ENCODE measurements at places on chromosomes 11 and 22. TPM values are rescaled to one million over a fixed set of nuclear protein-coding genes. Genes with fewer than 3 reads are reported as not detected.

ABCG4 gene
- total RNA-seq: 1.2 TPM

DEFB131B gene
- not detected for total RNA-seq

ADM gene
- 99.1 TPM for total RNA-seq

ZNF280B gene
- 8.2 TPM for total RNA-seq

ELFN2 gene
- 0.64 TPM for total RNA-seq

LIF gene
- 4.3 TPM for total RNA-seq

DNA sequence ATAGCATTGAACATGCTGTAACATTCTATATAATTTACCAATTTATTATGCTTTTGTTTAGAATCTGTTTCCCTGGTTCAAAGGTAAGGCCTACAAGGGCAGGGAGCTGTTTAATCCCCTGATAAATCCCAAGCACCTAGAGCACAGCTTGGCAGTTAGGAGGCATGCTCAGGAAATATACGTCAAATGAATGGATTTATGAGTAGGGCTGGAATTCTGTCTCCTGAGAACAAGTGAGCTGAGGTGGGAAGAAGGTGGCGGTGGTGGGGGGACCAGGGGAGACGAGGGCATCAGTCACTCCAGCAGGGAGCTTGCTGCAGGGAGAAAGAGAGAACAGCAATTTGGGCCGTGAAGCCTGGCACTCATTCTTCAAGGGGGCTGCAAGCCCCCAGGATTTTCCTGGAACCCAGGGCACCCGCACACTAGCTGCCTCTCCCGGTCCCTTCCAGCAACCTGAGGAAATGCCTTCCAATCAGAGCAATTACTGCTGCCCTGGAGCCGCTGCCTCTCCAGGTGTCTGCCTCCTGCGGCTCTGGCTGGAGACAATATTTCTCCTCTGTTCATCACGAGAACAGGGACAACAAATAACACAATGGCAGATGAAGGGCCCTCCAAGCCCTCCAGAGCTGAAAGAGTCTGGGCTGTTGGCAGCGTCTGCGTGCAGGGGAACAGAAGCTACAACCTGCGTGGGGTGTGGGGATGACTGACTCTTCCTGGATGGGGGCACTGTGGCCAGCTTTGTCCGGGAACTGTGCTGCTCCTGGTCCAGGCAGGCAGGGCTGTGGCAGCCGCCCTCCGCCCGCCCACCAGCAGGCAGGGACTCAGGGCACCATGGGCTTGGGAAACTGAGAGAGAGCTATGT is 233.4 kb downstream of the ST3GAL4 start:
- no peak for DNase-seq

- no peak for DNase-seq
These were observed 192.6 kb downstream of the HIPK3 start for GRCh38 chr11:33449798-33450197.

- no peak for DNase-seq
These were observed 18.3 kb downstream of the RNF169 start for GRCh38 chr11:74766905-74767304.

DNA sequence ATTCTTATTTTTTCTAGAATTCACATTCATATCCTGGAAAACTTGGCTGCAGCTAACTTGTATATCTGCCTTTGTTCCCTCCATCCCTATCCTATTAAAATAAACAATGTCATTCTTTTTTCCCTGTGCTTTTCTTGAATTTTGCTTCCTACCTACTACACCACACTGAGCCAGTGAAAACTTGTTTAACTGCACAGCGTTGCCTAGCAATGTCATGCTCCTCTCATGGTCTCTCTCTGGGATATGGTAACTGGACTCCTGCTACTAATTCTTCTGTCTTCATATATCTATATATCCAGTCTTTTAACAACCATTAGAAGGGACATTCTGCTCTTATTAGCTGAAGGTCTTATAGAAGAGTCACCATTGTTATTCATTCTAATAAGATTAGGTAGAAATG is 434.4 kb downstream of the METTL15 start:
- no peak for DNase-seq

DNA sequence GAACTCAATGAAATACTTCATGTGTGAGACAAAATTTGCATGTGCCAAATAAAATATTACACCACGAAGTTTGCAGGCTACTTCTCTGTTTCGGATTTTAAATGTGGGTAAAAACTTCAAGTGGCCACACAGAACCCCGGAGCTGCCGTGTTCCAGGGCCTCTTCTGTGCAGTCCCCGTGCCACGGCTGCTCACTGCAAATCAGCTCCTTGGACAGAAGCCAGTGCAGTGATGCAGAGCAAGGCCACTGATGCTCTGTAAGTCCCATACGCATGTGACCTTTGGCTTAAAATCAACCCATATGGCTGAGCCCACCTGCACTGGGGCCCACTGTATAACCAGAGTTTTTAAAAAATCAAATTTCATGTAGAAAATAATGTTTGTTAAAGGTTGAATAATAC is 1309.4 kb downstream of the TBC1D22A start:
- DNase-seq: no peak

DNA sequence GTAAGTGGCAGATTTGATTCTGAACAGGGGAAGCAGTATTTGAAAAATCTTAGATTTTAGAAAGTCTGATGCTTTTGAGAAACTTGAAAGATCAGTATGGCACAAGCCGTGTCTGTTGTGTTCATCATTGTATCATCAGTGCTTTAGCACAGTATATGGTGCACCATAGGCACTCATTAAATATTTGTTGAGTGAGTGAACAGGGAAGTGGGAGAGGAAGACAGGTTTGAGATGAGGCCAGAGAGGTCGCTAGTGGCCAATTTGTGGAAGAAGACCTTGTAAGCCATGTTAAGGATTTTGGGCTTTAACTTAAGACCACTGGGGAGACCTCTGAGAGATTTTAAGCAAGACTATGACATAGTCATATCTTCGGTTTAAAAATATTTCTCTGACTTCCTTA is 12.9 kb downstream of the CHEK1 start:
- no peak for DNase-seq

GRCh38 chr22:49790912-49791311 is 36.8 kb downstream of the BRD1 start:
- DNase-seq: no peak

- no peak for DNase-seq
These were observed 120.9 kb upstream of the MTNR1B start for GRCh38 chr11:92848578-92848977.

GRCh38 chr11:110857892-110858546 is 145.8 kb upstream of the ARHGAP20 start:
- no peak for DNase-seq

GRCh38 chr11:34787348-34787747 is 128.8 kb downstream of the APIP start:
- no peak for DNase-seq

- DNase-seq: no peak
These were observed 38.4 kb upstream of the PRSS23 start for GRCh38 chr11:86761978-86762377.

GRCh38 chr11:66787934-66788758 is 55.1 kb upstream of the RCE1 start:
- no peak for DNase-seq

GRCh38 chr11:66619080-66619554 is 2.7 kb downstream of the RBM14 start:
- no peak for DNase-seq

DNA sequence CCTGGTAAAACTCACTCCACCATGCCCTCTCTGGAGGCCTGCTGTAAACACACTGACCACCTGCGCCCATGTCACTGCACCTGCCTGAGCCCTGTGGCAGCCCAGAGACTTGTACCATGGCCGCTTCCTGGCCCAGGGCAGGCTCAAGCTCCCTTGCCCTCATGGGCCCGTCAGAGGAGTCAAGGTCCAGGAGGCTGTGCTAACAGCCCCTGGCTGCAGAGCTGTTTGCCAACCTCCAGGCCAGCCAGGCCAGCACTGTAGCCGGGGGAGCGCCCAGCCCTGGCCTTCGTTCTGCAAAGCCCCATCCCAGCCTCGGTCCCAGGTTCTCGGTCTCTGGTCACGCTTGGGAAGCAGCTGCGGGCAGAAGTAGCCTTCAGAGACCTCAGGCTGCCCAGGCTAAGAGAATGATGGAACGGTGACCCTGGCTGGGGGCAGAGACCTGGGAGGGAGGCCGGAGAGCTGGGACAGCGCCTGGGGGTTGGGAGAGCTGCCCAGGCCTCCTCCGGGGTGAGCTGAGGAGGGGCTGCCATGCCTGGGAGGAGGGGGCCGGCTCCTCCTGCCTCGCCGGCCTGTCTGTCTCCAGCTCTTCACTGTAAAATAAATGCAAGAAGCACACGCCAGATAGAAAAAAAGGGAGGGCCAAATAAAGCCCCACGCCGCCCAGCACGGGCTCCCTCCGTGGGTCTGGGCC is 11.9 kb upstream of the TCF20 start:
- DNase-seq: peak; percentile 33

GRCh38 chr11:71449596-71449995 is 1.4 kb upstream of the DHCR7 start:
- DNase-seq: no peak

- no peak for DNase-seq
These were observed 29.1 kb downstream of the RAB38 start for GRCh38 chr11:88146106-88146505.

GRCh38 chr11:4019891-4020290 is 74.7 kb upstream of the RRM1 start:
- DNase-seq: no peak

GRCh38 chr11:47726118-47726442 is 10.9 kb upstream of the AGBL2 start:
- no peak for DNase-seq

- DNase-seq: no peak
These were observed 58.9 kb downstream of the SHANK2 start for GRCh38 chr11:71193431-71193830.

GRCh38 chr22:49286181-49286760 is 541.4 kb downstream of the BRD1 start:
- DNase-seq: no peak

DNA sequence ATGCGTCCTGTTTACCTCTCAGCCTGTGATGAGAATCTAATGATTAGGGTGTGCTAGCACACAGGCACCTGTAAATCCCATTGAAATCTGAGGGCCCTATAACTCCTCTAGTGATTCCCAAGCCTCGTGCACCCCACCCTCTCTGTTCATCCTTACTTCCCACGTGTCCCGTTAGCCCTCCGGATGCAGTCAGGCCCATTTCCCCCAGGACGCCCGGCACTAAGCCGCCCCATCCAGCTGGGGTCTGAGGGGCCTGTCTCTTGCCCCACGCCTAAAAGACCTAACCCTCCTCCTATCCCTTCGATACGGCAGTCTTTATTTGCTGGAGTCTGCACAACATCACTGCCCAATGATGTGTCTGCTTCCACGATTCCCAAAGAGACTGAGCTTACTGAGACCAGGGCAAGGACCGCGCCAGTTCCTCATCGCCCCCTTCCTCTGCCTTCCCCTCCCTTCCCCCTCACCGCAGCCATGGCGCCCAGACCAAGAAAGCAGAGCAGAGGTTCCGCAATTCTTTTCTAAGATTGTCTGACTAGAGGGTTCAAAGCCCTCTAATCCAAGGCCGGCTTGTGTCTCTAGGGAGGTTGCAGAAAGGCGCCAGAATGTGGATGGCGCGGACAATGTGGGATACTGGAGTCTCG is 1.1 kb upstream of the FADS2 start:
- DNase-seq: no peak

GRCh38 chr11:74932169-74932568 is 16.7 kb downstream of the XRRA1 start:
- no peak for DNase-seq

- no peak for DNase-seq
These were observed 67.2 kb downstream of the PPP2R1B start for GRCh38 chr11:111698852-111699559.

GRCh38 chr11:28169816-28170215 is 61.6 kb downstream of the METTL15 start:
- DNase-seq: no peak

GRCh38 chr22:38973289-38974169 is 8.6 kb upstream of the APOBEC3B start:
- DNase-seq: peak; percentile 80

- DNase-seq: no peak
These were observed 2.1 kb downstream of the PGAP2 start for GRCh38 chr11:3810446-3810845.

DNA sequence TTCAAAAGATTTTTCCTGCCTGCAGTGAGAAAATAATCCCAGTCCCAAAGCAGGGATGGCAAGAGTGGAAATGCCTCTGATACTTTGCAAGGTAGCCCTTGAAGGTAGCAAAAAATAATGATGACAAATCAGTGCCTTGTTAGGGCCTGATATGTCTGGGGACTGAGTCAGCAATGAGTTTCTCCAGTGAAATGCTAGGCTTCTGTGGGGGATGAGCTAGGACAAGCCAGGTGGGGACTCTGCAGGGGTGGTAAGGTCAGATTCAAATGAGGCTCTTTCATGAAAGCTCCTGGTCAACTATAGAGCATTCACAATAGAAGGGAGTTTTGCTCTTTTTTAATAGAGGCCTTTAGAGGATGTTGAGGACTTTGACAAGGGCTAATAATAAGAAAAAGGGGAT is 77.7 kb downstream of the ME3 start:
- peak; percentile 38 for DNase-seq

DNA sequence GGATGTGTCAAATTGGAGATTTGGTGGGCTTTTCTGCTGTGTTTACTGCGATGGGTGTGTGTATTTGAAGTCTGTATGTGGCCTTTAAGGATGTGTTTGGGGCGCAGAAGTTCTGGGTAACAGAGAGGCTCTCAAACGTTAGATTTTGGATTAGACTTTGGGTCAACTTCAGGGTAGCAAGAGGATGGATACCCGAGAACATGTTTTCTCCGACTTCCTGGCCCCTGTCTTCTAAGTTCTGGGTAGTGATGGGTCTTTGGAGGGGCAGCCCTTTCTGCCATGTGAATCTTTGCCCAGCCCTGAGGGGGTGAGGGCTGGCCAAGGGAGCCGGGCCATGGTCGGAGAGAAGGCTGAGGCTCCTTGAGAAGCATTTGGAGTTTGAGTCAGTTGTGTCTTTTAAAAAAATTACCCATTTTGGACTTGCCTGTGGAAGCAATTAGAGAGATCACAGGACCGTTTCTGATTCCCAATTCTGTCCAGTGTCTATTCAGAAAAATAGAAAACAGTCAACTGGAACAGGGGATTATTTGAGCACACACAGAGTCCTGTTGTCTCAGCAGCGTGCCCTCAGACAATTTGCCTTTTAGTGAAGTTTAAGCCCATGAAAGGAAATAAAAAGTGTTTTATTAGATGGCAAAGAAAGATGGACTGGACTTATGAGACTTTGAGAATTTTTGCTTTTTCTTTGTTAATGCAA is 114.4 kb downstream of the PTPRJ start:
- DNase-seq: no peak

DNA sequence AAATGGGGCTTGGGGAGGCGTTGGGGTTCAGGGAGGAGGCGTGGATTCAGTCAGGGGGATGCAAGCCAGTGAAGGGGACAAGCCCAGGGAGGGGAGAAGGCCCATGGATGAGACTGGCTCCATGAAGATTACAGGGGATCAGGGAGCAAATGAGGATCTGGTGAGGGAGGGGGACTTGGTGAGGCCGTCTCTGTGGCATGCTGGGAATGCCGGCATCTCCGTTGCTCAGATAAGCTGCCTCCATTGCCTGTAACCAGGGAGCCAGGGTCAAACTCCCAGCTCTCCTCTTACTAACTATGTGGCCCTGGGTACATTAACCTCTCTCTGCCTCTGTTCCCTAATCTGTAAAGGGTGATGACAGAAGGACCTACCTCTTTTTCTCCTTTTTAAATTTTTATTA is 38.7 kb downstream of the TPBGL start:
- peak; percentile 27 for DNase-seq
